ENCODE measurements at places on chromosomes 7 and 10.

DNA sequence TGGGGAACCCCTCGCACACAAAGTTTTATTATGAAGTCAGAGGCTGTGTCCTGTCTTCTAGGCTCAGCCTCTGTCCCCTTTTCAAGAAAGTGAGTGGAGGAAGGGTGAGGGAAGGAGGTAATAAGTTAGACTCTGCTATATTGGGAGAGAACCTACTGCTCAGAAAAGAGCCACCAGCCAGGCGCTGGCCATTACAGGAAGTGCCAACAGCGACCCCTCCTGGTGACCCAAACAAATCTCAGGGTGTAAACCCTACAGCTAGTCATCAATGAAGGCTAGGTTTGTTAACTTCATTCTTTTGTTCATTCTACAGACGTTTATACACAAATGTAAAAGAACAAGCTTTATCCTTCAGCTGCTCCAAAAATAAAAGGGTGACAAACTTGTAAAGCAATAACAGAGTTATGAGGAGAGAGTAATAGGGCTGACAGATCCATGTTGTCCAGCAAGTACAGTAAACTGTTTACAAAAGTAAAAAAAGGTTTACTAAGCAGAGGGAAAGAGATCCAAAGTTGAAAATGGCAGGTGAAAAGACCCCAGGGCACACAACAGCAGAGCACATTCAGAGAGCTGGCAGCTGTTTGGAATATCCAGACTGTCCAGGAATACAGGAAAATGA lies 82.7 kb downstream of the FAM204A start:
- peak; percentile 77 for DNase-seq

DNA sequence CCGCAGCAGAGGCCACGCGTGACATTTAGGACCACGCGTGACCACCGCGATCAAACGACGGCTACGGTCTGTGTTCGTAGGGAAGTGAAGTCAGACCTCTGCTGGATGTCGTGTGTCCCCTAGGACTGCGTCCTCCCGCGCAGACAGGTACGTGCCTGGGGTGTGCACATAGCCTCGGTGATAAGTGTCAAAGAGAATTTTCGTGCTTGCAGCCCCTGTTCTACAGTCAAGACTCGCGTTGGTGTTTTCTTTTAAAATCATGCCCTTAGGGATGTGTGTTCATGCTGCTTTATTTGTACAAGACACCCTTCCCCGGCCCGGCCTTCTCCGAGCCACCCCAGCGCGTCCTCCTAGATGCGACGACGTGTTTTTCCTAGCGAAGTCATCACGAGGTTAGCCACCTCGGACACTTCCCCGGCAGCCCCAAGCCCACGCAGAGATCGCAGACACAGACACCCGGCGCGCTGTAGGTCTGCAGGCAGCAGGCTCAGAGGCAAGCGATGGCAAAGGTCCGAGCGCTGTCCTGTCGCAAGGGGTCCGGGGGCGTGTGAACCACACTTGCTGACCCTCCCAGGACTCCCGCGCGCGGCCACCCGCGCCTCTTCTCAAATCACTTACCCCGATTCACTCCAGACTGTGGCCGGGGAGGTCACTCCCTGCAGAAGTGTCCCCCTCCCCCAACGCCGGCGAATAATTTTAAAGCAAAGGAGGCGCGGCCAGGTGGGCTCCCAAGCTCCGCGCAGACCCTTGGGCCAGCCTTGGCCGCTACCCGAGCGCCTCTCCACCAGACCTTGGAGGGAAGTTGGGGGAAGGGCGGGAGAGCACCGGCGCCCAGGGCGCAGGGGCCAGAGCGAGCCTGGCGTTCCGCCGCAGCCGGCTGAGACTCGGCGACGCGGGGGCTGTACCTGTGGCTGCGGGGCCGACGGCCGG lies 552 bp downstream of the MKX start:
- peak; percentile 24 for DNase-seq

- DNase-seq, result no peak
These were observed 12.0 kb upstream of the AGR2 start for GRCh38 chr7:16816824-16817223.

- DNase-seq, result peak; percentile 51
These were observed 6.2 kb upstream of the MBL2 start for GRCh38 chr10:52778511-52779392.

DNA sequence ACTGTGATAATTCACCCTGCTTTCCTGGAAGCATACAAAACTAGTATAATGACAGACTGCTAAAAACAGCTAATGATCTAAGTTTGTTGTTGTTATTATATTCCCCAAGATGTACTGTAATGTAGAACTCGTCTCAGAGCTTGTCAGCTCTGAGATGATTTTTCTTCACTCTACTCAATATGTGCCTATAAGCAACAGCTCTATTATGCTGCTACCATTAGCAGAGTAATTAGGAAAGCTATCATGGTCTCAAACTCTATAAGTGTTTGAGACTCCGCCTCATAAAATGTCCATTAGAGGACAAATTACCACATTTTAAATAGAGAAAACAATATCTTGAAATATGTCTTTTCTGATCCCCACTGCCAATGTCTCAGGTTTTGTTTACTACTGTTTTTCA lies 476.5 kb upstream of the PCDH15 start:
- no peak for DNase-seq
